Sigmoid colon (tissue), 7 donors: ENCODE measurements at places on chromosomes 5 and 9. TPM values are rescaled to one million over a fixed set of nuclear protein-coding genes. Genes with fewer than 3 reads are reported as not detected.

DNA sequence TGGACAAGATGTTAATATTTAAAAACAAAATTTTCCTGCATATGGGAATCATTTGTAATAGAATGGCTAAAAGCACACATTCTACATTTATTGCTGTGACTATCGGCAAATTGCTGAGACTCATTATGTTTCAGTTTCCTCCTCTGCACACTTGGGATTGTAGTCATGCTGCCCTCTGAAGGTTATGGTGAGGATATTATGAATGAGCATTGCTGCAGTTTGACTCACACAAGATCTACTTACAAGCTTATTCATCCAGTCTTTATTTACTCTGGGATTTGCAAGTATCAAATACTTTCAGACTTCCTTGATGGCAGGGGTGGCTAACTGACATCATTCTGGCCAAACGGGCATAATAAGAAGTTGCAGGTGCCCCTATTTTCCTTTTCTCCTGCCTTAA lies 9.5 kb upstream of the NFIL3 start:
- H3K4me3 ChIP-seq: no peak overlapping the region
- no peak for DNase-seq
- no peaks in the 10 kb centered on the region for H3K27me3 ChIP-seq
- H3K27ac ChIP-seq: no peak overlapping the region
- no peaks in the 10 kb centered on the region for H3K4me1 ChIP-seq
- H3K36me3 ChIP-seq: no peaks in the 10 kb centered on the region

DNA sequence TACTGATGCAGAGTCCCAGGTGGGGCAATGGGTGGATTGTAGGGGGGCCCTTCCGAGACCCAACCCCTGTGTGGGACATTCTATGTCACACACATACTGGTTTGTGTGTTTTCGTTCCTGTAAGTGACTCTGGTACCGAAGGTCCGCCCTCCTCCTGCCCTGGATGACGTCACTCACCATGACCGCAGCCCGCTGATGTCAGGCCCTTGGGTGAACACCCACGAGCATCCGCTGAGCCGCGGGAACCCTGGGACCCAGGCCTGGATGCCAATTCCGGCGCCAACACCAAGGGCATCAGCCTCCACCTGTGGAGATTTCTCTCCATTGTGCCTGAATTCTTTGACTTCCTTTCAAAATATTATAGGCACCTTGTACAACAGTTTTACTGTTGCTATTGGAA lies 184.3 kb downstream of the MTRR start:
- H3K4me1 ChIP-seq: no peaks in the 10 kb centered on the region
- H3K4me3 ChIP-seq: no peak overlapping the region
- H3K27ac ChIP-seq: no peak overlapping the region
- H3K36me3 ChIP-seq: no peaks in the 10 kb centered on the region
- no peaks in the 10 kb centered on the region for H3K27me3 ChIP-seq
- no peak for DNase-seq

- no peak for DNase-seq
- no peak overlapping the region for H3K27ac ChIP-seq
- H3K4me3 ChIP-seq: no peak overlapping the region
- H3K4me1 ChIP-seq: no peaks in the 10 kb centered on the region
- H3K27me3 ChIP-seq: no peaks in the 10 kb centered on the region
Observed at GRCh38 chr9:90631964-90632363, 10.7 kb downstream of the DIRAS2 start.

DNA sequence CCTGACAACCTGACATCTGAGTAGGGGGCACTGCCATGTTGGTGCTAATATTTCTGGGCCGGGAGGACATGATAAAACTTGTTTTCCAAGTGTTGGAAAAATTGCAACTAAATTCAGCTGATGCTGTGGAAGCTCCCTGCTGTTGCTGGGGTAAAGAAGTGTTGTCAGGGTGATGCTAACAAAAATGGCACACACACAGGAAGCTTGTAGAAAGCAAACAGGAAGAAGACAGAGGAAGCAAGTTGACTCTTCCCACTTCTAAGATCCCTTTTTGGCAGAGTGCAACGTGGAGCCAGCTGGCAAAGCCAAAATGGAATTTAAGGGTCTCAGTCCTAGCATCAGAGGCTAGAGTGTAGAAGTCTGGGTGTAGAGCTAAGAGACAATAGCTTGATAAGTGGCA lies 11.3 kb upstream of the RIOK2 start:
- H3K27me3 ChIP-seq: no peaks in the 10 kb centered on the region
- no peak overlapping the region for H3K27ac ChIP-seq
- H3K4me1 ChIP-seq: no peaks in the 10 kb centered on the region
- no peaks in the 10 kb centered on the region for H3K36me3 ChIP-seq
- H3K4me3 ChIP-seq: no peak overlapping the region

DNA sequence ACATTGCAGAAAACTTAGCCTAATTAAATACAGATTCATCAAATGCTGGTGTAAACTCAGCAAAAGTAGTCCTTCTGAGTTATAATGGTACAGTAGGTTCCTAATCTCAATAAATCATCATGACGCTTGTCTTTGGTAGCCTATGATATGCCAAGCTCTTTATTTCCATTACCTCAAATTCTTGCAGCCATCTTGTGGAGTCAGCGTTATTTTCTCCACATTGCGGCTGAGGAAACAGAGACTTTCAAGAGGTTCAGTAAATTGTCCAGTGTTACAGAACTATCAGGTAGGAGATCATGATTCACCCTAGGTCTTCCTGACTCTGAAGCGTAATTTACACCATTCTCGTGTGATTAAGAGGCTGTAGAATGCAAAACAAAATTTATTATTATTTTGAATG lies 237.2 kb downstream of the PCSK5 start:
- no peak overlapping the region for H3K27ac ChIP-seq
- no peaks in the 10 kb centered on the region for H3K27me3 ChIP-seq
- no peak overlapping the region for H3K4me3 ChIP-seq
- no peak for DNase-seq

DNA sequence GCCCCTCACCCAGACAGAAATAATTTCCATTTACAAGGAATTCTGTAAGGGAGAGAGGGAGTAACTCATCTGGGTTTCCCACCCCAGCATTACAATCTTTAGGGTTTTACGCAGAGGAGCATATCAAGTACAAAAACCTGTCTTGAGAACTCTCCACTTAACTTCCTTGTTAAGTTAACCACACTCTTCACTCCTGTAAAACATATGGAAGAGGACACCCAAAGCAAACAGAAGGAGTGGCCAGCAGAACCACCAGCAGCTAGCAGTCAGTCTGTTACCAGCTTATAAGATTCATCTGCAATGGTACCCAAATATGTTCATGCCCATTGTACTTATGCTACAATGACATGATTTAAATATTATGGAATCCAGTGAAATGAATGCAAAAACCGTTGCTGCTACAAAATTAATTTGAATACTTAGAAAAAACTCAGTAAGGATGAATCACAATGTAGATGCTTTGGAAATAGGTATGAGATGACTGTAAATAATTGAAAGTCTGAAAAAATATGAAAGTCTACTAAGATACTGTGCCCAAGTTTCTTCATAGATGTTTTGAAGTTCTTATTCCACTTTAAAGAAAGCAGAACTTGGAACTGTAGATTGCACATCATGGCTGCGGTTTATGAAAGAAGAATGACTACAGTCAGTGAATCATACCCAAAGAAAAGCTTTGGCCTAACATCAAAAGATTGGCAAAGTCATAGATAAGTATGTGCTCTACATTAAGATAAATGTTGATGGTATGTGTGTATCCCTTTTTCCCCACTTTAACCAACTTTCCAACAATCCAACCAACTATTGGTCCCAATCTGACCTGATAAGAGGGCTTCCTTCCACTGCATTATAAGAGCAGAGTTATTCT lies 233.6 kb downstream of the ACTL7B start:
- H3K27me3 ChIP-seq: no peaks in the 10 kb centered on the region
- no peaks in the 10 kb centered on the region for H3K4me1 ChIP-seq
- H3K36me3 ChIP-seq: no peaks in the 10 kb centered on the region
- DNase-seq: no peak
- H3K27ac ChIP-seq: no peak overlapping the region

- DNase-seq: no peak
- H3K4me3 ChIP-seq: no peak overlapping the region
- no peaks in the 10 kb centered on the region for H3K4me1 ChIP-seq
- no peaks in the 10 kb centered on the region for H3K27me3 ChIP-seq
Observed at GRCh38 chr9:134531220-134531970, 110.2 kb upstream of the COL5A1 start.

DNA sequence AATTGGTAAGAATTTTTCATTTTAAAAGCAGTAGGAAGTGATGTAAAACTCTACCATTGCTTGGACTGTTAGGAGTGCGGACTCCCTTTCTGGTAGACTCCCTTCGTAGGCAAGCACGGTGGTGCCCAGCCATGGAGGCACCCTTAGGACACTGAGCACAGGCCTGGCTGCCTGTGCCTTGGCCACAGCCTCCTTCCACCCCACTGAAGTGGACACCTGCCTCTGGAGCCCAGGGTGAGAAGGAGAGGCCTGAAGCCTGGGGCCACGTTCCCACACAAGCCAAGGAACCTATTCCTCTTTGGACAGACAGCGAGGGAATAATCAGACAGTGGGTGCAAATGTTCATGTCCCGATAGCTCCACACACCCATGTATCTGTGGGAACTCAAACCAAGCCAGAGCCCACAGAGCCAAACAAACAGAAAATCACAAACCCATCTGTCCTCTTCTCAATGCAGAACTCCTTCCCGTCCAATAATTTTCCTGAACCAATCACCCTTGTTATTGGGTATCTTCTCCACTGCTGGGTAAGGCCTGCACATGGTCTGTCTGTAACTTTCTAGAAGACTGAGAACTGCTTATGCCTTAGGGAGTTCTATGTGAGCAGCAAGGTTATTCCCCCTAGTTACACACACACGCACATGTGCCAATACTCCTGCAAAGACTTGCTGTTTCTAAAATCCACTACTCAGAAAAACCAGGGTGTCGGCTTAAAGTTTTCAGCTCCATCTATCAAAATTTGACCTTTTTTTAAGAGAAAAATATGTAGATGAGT lies 45.2 kb downstream of the UBE2QL1 start:
- no peak overlapping the region for H3K4me3 ChIP-seq
- peak; percentile 38 for DNase-seq
- no peak overlapping the region for H3K27ac ChIP-seq
- no peaks in the 10 kb centered on the region for H3K27me3 ChIP-seq

DNA sequence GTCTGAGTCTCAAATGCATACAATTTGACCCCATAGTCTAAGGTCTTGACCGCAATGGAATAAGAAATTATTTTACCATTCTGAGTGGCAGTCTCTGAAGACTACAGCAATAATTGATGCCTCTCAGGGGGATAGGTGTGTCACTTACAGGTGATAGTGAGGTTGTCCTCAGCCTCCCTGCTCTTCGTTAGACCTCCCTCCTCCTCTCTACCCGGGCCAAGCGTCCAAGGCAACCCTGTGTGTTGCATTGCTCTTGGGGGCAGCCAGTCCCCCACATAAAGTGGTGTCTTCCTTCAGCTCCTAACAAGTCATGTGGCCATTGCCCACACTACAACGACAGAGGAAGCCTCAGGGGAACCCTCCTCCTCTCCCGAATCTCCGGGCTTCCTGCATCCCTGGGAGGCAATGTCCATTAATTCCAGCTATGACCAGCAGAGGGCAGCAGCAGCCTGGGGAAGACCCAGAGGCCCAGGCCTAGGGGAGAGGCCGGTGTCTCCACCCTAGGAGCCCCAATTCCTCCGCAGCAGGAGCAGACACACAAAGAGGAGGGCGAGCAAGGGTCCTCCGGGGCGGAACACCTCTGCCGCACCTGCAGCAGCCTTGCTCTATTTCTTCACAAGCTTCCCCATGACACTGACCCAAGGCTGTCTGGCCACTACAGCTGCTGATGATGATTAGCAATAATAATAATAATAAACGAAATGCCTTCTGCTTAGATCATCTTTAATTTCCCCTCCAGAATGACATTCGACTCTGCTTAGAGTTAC lies 134.8 kb downstream of the KCNIP1 start:
- no peaks in the 10 kb centered on the region for H3K36me3 ChIP-seq
- peak; percentile 73 for DNase-seq
- H3K27me3 ChIP-seq: peaks cover 18% of the 10 kb centered on the region
- H3K4me3 ChIP-seq: no peak overlapping the region

GRCh38 chr5:31186672-31187267 lies 6.7 kb upstream of the CDH6 start:
- no peak overlapping the region for H3K27ac ChIP-seq
- H3K27me3 ChIP-seq: peaks cover 3% of the 10 kb centered on the region
- H3K4me1 ChIP-seq: no peaks in the 10 kb centered on the region
- no peak for DNase-seq

- no peak for DNase-seq
- no peaks in the 10 kb centered on the region for H3K4me1 ChIP-seq
- no peak overlapping the region for H3K27ac ChIP-seq
- H3K4me3 ChIP-seq: no peak overlapping the region
- H3K27me3 ChIP-seq: no peaks in the 10 kb centered on the region
Observed at GRCh38 chr5:144583541-144584449, 413.1 kb downstream of the KCTD16 start.

Gene CCDC187
- total RNA-seq: not detected

Gene ANKRD20A1
- 0.54 TPM for total RNA-seq

Gene GDA
- 0.27 TPM for total RNA-seq
